Activated gamma-delta T cell treated with Interleukin-2 at 50 U/mL for 16 hours (primary cell): ENCODE measurements at places on chromosomes 2 and 18.

DNA sequence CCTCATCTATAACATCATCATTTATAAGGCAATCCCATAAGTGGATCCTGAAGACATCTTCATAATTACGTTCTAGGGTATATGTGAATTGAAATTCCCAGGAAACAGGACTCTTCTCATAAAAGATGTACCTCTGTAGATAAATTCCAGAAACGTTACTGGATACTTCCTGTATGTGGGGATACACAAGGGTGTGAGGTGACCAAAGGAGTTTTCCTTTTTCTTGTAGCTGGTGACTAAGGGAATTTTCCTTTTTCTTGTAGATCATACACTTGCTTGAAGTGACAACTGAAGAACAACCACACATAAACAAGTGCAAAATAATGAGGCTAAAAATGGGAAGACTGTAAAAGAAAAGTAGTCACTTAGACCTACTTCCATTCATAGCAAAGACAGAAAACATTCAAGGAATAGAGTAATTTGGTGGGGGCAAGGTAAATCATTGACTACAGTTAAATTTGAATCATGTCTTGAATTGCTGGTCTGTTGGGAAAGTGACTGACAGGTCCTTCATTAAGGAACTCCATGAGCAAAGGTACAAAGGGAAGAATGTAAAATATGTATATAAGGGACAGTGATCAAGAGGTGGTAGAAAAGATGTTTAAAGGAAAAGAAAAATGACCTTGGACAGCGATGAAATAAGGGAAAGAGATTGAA, 53.2 kb upstream of the UBE2E3 start:
- no peak for DNase-seq

- no peak for DNase-seq
These were observed 21.8 kb upstream of the CXCR1 start for GRCh38 chr2:218188528-218188927.

DNA sequence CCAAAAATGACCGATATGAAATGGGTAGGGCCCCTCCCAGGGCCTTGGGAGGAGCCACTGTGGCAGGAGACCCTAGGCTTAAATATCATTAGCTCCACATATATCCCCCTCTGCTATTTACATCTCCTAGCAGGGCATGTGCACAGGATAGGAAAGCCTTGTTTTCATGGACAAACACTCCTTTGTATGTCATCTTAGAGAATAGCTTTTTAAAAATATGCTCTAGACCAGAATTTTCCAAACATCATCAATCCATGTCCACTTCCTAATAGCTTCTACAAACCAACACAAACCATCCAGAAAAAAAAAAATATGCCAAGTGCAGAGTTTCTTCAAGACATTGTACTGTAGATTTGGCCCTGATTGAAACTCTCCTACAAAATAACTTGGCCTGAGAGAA, 10.8 kb downstream of the DAPL1 start:
- DNase-seq, result no peak

GRCh38 chr2:27149570-27150405, 984 bp downstream of the TCF23 start:
- DNase-seq, result no peak

DNA sequence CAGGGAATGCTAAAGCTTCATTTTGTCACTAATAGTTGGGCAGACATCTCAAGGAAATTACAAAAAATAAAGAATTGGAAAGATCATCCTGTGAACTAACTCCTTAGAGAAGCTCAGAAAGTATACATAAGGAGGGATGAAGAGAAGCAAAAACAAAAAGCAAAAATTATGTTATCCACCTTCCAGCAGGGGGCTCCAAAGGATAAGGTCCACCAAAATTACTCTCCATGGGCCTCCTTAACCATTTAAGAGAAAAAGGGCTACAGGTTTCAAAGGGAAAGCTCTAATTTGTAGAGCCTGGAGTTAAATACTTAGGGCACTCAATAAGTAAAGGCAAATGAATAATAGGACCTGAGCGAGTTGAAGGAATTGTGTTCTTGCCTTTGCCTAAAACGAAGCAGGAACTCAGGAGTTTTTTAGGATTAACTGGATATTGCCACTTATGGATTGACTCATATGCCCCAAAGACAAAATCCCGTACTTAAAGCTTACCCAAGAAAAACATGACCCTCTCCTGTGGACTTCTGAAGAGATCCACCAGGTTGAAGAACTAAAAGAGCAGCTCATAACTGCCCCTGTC, 1167.9 kb downstream of the DSC3 start:
- DNase-seq, result no peak

DNA sequence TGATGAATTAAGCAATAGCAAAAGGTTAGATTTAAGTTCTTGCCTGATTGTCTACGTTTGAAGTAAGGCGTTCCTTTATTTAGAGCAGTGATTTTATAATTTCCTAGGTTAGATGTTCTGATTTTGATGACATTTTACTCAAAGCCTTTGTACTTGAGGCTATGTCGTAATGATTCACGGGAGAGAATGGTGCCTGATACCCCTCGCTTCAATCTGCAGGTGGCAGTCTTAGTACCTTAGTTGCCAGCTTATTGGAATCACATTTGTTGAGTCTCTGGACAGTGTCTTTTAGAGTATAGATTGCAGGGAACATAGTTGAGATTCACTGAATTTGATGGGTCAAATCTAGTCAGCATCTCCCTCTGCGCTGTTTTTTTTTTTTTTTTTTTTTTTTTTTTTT, 89.5 kb downstream of the BIRC6 start:
- DNase-seq, result no peak

GRCh38 chr2:22579341-22579740, 805.6 kb upstream of the KLHL29 start:
- DNase-seq, result no peak

DNA sequence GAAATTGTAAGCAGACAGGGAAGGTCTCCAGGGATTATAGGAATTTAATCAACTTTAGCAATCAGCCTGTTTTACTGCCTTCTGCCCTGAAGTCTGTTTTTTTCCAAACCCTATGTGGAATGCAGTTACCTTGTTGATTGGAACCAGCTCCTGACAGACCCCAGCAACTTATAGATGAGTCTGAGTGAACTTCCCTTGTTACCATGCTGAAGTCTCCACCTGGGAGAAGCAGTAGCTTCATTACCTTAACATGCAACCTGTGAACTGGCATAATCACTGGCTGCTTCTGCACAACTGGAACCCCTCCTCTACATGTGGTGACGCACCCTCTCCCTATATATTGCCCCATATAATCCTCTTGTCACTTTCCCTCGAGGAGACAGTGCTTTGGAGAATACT, 226.3 kb upstream of the SPOPL start:
- no peak for DNase-seq

GRCh38 chr2:174662459-174662858, 64.9 kb upstream of the WIPF1 start:
- DNase-seq, result no peak

DNA sequence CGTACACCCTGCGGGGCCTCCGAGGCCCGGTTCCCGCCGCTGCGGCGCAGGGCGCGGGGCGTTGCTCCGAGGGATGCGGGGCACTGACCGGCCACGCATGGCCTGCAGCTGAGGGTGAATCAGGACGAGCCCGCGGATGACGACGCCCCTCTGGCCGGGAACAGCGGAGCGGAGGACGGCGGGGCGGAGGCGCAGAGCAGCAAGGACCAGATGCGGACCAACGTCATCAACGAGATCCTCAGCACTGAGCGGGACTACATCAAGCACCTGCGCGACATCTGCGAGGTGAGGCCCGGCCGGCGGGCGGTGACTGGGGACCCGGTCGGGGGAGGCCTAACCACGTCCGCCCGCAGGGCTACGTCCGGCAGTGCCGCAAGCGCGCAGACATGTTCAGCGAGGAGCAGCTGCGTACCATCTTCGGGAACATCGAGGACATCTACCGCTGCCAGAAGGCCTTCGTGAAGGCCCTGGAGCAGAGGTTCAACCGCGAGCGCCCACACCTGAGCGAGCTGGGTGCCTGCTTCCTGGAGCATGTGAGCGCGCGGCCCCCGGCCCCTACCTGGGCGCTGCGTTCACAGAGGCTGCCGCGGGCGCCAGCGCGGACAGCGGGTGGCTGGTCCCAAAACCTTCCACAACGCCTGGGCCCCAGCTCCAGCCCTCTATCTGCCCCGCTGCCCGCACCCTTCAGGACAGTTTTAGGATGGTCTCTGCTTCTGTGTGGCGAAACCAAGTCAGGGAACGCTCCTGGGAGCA, 53.2 kb downstream of the FAM168B start:
- peak; percentile 49 for DNase-seq

GRCh38 chr2:44930274-44931197, 11.0 kb upstream of the SIX3 start:
- DNase-seq, result no peak

DNA sequence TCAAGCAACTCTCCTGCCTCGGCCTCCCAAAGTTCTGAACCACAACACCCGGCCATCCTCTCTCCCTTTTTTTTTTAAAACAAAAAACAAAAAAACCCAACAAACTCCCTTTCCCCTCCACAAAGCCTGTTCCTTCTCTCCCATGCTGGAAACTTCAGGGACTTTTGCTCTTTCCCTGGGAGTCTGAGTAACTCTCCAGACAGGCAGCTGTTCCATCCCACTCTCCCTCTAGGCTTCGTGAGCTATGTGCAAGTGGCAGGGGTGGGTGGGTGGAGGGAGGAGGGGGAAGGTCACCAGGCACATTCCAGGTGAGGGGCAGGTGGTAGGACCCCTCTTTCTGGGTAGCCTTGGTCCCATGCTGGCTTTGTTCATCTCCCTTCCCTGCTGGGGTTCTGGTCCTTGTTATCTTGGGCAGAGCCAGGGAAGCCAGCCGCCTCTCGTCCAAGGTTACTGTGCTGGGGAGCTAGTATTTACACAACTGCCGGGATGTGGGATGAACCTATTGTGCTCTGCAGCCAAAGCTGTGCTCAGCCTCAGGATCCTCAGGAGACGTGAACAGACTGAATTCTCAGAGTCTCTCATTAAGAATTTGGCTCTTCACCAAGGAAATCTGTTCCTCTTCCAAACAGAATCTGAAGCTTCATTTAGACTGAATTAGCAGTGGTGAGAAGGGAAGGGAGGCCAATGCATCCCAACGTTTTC, 106.9 kb downstream of the LIPG start:
- no peak for DNase-seq
